CD4-positive, alpha-beta T cell treated with Interleukin-17A for 4 hours (primary cell): ENCODE measurements at places on chromosomes 12 and 14.

DNA sequence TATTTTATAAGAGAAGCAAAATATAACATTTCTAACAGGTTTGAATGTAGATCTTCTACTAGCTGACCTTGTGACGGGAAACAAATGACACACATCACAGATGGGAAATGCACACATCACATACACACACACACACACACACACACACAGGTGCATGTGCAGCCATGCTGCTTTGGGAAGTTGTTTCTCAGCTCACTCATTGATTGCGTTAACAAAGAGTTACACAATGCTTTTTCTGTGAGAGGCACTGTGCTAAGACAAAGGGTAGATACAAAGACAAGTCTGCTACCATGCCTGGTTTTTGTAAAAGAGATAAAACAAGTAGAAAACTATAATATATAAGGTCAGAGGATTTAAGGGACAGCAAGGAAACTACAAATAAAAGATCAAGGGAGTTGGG, 1.3 kb upstream of the NR1H4 start:
- no peak for DNase-seq

DNA sequence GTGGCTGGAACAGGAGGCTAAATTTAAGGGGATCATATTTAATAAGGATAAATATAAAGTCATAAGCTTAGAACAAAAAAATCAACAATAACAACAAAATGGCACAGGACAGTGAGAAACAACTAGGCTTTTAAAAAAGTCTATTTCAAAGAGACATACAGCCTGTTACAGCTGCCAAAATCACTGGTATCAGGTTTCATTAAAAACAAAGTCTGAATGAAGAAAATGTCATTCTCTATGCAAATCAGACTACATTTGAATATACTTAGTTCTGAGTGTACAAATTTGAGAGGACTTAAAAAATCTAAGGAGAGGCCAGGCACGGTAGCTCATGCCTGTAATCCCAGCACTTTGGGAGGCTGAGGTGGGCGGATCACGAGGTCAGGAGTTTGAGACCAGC, 44.0 kb downstream of the TFCP2 start:
- no peak for DNase-seq

DNA sequence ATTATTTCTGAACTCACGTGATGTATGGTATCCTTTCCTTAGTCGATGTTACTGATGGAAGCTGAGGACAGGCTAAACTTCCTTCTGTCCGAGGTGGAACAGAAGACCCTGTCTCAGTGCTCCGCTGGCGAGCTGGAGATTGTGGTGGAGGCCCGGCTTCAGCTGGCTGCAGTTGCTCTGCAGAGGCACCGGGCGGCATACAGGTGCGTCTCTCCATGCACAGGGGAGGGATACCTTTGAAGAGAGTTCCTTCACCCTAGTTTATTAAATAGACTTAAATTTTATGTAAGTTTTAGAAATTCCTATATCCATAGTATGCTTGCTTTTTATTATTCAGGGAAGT, 186.7 kb upstream of the NEDD1 start:
- peak; percentile 19 for DNase-seq

DNA sequence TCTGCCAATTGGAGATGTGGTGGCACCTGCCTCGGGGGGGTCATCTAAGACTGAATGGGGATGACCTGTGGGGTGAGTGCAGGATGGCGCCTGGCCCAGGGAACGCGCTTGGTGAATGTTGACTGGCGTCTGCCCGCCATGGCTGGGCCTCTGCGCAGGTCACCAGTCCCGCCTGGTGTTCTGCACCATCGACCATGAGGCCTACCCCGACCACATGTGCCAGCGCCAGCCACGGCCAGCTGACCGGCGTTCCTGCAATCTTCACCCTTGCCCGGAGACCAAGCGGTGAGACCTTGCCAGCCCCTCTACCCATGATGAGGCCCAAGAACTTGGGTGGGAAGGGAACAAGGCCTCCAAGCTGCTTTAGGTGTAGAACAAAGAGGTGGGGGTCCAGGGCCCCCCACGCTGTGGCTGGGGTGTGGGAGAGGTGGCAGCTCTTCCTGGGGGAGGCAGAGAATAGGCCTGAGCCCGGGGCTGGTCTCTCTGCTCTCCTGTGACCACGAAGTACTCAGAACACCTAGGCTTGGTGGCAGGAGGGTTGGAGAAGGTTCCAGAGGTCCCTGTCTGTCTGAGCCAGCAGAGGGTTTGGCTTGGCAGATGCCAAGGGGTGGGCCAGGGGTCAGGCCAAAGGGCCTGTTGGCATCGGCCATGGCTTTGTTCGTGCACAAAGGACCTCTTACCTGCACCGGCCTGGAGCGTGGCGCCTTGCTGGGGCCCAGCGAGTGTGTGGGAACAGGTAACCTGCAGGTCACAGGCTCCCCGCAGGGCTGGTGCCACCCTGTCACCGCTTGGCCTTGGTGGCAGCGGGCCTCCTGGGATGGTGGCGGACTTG, 15.4 kb downstream of the PAPLN start:
- DNase-seq: no peak

- no peak for DNase-seq
Observed at GRCh38 chr12:115482943-115483342, 794.5 kb downstream of the MED13L start.

DNA sequence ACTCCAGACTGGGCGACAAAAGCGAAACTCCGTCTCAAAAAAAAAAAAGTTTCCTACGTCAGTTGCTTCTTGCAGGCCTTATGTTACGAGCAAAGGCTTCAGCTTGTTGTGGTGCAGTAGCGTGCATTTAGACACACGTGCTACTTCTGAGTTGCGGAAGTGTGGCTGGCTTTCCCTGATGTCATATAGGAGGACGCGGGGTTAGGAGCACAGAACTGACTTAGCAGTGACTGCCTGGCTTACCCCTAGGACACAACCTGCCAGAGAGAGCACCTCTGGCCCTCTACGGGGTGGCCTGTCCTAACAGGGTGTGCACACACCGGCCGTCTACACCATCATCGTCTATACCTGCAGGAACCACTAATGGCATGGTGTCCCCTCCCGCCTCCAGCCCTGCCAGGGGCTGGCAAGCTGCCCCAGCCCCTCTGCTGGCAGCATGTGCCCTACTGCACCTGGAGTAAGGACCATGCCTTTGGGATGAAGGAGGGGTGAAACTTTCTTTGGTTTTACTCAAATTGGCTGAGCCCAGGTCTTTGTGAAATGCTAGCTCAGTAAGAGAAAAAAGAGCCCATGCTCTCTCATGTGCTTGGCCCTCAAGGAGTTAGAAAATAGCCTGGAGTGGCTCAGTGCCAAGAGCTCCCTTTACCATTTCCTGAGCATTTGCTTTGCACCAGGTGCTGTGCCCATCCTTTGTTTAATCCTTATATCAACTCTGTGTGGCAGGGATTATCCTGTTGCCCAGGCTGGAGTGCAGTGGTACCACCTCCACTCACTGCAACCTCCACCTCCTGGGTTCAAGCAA, 1.7 kb upstream of the GPR68 start:
- DNase-seq: peak; percentile 83

GRCh38 chr12:129304529-129304928, 451.3 kb downstream of the GLT1D1 start:
- DNase-seq: no peak

- no peak for DNase-seq
Observed at GRCh38 chr12:118908811-118909210, 72.5 kb upstream of the SRRM4 start.

- DNase-seq: no peak
Observed at GRCh38 chr14:58547649-58548048, 90.1 kb upstream of the DACT1 start.

DNA sequence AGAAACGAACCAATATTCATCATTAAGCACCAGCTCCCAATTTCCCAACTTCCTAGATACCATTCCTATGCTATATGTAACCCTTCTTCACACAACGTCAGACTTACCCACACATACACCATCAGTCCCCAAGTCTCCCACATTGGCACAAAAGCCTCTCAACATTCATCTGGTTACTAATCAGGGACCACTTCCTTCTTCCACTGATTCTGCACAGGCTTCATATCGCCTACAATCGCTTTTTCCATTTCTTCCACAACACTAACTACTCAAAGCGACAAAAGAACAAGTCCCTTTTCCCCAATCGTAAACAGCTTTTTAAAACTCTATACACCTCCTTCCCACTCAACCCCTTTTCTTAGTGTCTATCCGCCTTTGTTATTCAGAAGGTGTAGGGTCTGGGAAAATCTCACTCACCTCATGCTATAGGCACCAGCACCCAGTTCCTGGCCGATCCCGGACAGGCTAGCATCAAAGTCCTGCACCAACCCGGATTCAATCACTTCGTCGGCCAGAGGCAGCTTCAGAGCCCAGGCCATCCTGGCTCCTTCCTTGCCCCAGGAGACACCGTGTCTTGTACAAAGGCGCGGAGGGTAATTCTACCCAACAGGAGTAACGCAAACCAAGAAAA, 936 bp downstream of the TFCP2 start:
- no peak for DNase-seq

DNA sequence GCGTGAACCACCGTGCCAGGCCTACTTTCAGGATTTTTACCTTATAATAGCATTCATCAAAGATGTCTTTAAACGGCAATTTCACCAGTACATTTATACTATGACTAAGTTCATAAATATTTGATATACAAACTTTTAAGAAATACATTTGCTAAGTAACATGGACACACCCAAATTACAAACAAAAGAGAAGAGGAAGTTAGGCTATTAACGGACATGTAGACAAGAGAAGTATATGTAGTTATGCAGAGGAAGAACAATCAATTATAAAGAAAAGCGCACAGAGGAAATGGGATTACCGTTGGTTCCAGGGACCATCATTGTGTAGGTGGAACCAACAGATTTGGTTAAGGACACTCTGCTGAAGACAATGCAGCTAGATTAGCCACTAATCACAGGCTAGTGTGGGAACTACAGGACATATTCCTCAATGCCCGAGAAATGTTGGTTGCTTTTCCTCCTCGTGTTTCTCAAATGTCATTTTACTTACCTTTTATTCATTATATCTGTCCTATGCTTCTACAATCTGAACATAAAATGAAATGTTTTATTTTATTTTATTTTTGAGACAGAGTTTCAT, 24.0 kb upstream of the PKP2 start:
- DNase-seq: no peak

DNA sequence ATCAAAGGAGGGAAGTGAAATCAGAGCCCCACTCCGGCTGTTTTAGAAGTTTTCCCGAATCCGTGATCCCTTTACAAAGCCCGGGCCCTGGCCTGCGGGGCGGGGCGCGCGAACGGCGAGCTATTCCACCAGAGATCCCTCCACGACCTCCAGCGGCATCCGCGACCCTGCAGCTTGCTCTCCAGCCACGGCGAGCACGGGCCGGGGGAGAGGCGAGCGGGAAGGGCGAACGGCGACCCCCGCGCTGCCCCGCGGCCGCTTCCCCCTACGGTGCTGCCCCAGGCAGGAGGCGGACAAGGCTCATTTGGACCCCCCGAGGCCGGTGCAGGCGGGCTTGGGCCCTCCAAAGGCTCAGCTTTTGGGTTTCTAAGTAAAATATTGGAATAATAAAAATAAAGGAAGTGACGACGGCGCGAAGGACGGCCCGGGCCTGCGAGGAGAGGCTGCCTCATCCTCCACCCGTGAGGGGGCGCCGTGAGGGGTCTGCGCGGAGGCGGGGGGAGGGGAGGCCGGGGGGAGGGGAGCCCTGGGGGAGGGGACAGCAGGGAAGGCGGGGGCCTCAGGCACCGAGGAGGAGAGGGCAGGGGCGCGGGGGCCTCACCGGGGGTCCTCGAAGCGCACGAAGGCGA, 613 bp downstream of the SRSF9 start:
- peak; percentile 68 for DNase-seq

DNA sequence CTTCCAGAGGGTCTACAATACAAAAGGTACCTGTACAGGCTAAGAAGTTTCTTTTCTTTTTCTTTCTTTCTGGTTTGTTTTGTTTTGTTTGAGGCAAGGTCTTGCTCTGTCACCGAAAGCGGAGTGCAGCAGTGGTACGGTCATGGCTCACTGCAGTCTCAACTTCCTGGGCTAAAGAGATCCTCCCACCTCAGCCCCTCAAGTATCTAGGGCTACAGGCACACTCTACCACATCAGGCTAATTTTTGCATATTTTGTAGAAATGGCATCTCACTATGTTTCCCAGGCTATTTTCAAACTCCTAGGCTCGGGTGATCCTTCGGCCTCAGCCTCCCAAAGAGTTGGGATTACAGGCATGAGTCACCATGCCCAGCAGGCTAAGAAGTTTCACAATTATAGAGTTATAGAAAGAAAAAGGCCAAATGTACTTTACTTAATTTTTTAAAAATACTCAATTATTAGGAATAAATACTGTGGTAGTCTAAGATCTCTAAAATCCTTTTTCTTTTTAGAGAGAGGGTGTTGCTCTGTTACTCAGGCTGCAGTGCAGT, 3.0 kb upstream of the PIGH start:
- DNase-seq: no peak

GRCh38 chr12:69978020-69978419, 153.0 kb downstream of the MYRFL start:
- no peak for DNase-seq

GRCh38 chr12:69575346-69575745, 9.9 kb upstream of the CCT2 start:
- no peak for DNase-seq

DNA sequence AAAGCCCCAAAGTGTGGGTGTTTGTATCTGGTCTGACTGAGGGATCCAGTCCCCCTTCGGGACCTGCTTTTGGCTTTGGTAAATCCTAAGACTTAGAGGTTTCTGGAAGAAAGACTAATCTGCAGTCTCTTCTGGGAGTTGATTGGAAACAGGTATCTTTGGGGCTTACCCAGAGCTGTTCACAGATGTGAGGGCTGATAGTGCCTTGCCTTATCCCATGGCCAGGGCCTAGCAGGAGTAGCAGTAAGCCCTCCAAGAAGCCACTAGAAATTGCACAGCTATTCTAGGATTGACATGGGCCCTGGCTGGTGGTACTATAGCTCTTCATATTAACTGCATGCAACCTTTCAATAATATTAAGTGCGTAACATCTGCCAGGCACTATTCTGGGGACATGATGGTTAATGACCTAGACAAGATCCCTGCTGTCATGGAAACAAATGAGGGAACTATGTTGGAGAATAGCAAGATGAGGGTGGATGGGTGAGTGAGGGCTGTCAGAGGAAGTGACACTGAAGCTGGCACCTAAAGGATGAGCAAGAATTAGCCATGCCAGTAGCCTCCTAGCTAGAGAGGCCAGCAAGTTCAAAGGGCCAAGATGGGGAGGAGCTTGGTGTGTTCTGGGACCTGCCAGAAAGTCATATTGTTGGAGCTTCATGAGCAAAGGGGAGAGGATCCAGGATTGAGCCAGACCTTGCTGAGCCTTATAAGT, 71.7 kb downstream of the CRADD start:
- no peak for DNase-seq
